ENCODE measurements at places on chromosomes 1 and 21.
A peak's percentile ranks its signal among the peaks of the same experiment; 100 is the strongest.

GRCh38 chr1:18899363-18900049 is 2.8 kb downstream of the ALDH4A1 start:
- DNase-seq, result no peak

DNA sequence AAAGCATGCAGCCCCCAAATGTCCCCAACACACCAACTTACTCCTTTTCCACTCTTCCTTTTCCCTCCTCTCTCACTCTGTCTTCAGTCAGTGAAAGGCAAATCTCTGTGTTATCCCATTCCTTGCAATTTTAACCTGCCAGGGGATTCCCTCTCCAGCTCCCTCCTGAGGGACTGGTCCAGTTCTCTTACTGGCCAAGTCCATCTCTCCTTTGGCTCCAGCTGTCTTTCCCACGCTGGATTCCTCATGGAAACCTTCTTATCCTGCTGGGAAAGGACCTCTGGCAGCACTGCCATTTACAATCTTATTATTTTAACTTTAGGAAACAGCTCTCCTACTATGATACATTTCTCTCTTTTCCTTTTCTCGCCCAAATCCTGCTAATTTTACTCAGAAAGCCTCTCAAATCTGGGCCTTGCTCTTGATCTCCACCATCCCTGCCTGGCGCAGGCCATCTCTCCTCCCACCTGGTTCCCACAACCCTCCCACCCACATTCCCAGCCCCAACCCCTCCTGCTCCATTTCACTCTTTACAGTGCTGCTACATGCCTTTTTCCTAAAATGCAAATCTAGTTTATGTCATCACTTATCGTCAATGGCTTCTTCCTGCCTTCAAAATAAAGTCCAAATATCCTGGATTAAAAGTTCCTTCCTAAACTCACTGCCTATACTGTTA is 72.7 kb upstream of the CNN3 start:
- no peak for DNase-seq

DNA sequence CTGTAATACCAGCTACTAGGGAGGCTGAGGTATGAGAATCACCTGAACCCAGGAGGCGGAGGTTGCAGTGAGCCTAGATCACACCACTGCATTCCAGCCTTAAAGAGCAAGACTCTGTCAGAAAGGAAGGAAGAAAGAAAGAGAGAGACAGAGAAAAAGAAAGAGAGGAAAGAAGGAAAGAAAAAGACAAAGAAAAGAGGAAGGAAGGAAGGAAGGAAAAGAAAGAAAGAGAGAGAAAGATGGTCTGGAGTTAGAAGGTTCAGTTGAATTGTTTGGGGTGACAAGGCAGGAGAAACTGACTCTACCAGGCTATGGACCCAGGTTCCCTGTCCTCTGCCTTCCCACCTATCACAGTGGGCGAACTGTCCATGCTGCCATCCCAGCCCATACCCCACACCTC is 27.4 kb upstream of the PIK3CD start:
- DNase-seq, result no peak

GRCh38 chr1:107750364-107750959 is 214.5 kb downstream of the VAV3 start:
- DNase-seq, result peak; percentile 60

DNA sequence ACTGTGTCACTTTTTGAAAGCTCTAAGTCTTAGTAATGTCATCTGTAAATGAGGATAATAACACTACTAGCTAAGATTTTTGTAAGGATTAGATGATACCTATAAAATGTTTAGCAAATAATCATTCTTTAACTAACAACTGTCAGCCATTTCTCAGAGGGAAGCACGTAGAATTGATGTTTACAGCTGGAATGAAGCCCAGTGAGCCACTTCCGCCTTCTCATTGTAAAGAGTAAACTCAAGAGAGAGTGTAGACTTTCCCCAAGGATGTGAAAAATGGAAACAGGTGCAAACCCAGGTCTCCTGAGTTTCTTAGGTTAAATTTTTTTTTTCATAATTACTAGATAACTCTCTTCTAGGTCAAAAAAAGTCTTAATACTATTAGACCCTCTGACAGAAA is 4.9 kb downstream of the GREM2 start:
- no peak for DNase-seq

- no peak for DNase-seq
These were observed 648 bp downstream of the EPHA8 start for GRCh38 chr1:22563671-22564602.

DNA sequence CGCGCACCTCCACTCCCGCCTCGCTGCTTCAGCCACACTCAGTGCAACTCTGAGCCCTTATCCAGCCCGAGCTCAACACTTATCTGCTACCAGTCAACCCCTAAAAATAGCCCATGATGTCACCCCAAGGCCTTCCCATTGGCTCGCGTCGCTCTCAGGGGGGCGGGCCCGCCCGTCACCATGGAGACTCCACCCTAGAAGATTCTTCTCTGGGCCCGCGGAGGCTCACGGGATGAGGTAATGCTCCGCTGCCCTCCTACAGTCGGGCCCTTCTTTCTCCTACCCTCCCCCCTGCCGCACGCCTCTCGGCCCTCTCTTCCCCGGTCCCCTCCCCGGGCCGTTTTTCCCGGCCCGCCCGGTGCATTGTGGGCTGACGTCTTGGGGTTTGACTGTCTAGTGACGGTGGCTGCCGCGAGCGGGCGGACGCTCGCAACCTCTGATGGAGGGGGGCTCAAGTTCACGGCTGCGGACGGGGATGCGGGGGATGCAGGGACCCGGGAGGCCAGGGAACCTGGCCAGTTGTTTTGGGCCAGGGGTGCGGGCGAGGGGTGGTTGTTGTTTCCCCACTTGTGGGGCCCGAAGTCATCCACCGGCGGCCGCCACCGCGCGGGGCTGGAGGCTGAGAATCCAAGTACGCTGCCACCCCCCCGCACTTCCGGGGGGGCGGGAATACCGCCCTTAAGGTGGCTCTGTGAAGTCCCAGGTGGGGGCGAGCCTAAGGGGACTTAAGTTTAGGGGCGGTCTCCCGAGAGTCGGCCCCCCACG is at the start of gene JUN:
JUN (minus strand) TSS at position 55 of the 765 bp plus-strand sequence. CDS start 977 bp downstream, outside the sequence.
- DNase-seq, result peak; percentile 100

- no peak for DNase-seq
These were observed 2.4 kb upstream of the IFNLR1 start for GRCh38 chr1:24189528-24189927.

DNA sequence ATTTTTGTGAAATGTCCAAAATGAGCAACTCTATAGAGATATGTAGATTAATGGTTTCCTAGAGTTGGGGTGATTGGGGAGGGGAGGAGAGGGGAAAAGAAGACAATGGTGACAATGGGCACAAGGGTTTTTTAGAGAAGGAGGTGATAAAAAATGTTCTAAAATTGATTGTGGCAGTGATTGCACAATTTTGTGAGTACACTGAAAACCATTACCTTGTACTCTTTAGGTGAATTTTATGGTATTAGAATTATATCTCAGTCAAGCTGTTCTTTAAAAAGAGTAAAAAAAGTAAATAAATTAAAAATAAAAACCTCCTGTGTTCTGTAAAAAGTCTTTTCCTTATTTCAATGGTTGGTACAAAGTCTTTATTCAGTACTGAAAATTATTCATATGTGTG is 330.2 kb downstream of the PTBP2 start:
- no peak for DNase-seq

DNA sequence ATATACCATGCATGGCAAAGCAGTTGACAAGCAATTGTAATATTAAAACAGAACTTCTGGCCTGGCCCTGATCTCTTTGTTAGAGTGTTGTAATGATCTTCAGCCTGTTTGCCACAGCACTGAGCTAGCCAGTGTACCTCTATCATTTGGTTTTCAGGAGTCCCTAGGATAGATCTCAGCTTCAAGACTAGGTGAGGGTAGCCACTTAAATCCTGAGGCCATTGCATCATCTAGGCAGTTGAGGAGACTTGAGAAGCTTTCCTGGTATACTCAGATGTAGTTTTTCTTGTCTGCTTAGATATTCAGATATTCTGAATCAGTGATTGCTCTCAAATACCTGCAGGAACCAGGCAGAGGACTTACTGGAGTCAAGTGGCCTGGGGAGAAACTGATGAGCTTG is 14.7 kb downstream of the S1PR1 start:
- DNase-seq, result no peak

GRCh38 chr1:67355745-67356424 is 48.2 kb downstream of the IL12RB2 start:
- peak; percentile 41 for DNase-seq

- DNase-seq, result no peak
These were observed 261.5 kb downstream of the GPATCH2 start for GRCh38 chr1:217369271-217369981.

DNA sequence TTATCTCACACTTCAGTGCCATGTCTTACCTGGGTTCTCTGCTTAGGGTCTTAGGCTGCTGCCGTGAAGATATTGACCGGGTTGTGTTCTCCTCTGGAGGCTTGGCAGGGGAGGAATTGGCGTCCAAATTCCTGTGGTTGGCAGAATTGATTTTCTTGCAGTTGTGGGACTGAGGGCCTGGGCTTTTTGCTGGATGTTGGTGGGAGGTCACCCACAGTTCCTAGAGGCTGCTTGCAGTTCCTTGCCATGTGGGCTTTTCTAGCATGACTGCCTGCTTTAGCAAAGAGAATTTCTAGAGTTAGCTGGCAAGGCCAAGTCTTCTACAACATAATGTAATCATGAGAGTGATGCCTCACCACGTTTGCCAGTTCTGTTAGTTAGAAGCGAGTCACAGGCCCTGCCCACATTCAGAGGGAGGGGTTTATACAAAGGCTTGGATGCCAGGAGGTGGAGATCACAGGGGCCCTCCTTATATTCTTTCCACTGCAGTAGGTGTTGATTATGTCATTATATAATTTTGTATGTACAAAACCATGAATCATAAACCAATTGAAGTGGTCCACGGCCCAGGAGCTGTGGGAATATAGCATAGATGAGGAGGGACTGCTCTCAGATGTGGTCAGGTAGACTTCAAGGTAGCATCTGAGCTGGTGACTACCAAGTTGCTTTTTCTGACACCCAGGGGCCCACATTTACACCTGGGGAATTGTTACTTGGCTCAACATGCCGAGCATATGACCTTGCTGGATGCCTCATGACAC is 6.6 kb downstream of the UBL4B start:
- no peak for DNase-seq

- no peak for DNase-seq
These were observed 130.4 kb downstream of the DYRK1A start for GRCh38 chr21:37496972-37497371.

DNA sequence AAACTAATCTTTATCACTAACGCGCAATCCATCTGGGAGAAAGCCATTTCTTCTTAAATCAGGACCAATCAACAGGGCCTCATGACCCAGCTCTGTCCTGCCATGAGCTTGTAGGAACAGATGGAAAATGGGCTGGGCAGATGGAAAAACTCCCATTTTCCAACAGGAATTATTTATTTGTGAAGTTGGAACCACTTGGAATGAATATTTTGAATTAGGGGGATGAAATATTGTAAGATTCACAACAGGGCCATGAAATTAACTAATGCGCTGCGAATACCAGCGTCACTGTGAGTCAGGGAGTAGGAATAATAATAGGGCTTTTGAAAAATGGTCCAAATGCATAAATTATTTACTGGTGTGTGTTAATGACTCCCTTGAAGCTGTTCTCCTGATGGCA is 53.1 kb upstream of the CYP2J2 start:
- DNase-seq, result no peak

- no peak for DNase-seq
These were observed 30.9 kb upstream of the NEXN start for GRCh38 chr1:77857552-77857951.

DNA sequence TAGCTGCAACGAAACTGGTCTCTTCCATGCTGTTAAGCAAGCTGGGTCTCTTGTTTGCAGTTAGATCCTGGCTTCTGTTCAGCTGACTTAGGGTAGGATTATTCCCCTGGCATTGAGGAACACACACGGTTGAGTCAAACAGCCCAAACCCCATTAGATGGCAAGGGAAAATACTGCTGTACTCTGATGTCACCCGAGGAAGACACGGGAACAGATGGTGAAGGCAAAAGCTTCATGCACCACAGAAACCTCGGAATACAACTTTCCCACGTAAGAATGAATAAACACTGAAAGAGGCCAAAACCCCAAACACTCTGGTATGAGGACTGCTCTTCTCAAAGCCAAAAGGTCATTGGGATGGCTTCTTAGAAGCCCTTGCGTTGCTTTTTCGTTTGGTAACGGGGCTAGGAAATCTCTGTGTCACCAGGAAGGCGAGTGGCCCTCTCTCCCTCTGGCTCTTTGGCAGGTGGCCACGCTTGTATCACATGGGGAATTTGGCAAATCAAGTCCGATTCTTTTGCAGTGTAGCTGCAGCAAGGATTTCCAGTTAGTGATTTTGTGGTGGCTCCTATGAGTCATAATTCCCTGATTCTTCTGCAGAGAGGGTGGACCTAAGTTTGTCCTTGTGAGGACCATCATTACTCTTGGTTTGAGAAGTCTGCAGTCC is 16.7 kb upstream of the LYST start:
- peak; percentile 84 for DNase-seq

GRCh38 chr1:169745015-169745861 is 11.4 kb upstream of the SELE start:
- no peak for DNase-seq

GRCh38 chr1:27527890-27528817 is 38.2 kb upstream of the WASF2 start:
- no peak for DNase-seq

DNA sequence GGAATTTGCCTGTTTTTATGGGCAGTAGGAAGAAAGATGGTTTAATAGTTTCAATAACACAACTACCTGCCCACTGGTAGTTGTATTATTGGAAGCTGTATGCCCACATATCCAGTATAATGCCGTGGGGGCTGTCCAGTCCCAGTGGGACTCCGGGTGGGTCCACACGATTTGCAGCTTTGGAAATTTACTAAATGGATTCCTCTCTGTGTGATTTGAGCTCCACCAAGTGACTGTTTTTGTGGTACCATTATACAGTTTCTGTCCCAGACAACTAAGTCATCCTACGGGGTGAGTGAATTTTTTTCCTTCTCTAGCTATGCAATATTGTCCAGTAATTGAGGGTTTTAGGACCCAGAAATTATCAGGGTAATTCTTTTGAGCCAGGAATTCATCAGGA is 86.8 kb downstream of the PLA2G4A start:
- no peak for DNase-seq

DNA sequence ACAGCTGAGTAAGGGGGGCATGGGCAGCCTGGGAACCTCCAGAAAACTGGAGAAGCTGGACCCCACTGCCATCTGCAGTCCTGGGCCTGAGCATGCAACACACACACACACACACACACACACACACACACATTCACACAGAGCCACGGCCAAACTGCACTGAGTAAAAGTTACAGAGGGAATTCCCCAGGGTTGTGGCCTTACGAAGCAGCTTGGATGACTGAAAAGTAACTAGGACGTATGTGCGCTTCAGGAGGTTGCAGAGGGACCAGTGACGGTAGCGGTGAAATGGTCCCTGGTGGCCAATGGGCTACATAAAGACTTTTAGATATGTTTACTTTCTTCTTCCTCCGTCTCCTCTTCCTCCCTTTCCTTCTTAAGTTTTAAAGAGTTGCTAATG is 232.5 kb upstream of the TMEM51 start:
- DNase-seq, result no peak

Measured in amniotic stem cell (primary cell).